ENCODE measurements at places on chromosomes 2 and 18.

DNA sequence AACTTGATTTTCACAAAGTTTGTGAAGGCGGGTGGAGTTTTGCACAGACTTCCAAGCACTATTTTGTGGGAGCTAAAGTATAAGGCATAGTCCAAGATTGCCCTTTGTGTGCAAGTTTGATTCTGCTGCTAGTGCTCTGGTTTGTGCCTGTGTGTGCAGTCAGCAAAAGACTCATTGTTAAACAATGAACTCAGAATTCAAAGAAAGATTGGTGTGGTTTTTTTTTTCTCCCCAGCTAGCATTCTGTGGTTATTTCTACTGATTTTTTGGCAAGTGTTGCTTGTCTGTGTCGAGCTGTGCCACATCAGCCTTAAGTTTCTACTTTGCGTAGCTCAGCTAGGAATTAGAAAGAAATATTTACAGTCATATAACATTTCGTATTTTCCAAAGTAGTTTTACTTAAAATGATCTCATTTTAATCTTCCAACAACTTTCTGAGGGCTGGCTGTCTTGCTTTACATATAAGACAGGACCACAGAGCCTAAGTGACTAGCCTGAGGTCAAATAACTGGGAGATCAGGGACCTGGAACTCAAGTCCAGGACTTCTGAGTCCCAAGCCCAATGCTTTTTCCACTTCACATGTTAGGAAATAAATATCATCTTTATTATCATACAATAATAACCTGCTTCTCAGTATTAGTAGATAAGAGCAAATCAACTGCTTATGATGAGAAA is 69.8 kb downstream of the BABAM2 start:
- peak; percentile 27 for DNase-seq

DNA sequence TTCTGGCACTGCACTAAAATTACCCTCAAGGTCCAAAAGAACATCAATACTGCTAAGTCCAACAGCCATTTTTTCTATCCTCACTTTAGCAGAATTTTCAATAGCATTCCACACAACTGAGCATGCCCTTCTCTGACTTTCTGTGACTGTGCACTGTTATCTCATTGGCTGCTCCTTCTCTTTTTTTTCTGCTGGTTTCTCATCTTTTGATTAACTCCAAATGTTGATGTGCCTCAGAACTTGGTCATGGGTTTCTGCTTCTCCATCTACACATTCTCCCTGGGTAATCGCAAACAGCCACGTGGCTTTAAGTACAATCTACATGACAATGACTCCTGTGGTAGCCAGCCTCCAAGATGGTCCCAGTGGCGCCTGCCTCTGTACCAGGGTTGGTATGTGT is 75.0 kb upstream of the CD226 start:
- no peak for DNase-seq

GRCh38 chr2:80548469-80548868 is 243.9 kb upstream of the LRRTM1 start:
- DNase-seq, result no peak

DNA sequence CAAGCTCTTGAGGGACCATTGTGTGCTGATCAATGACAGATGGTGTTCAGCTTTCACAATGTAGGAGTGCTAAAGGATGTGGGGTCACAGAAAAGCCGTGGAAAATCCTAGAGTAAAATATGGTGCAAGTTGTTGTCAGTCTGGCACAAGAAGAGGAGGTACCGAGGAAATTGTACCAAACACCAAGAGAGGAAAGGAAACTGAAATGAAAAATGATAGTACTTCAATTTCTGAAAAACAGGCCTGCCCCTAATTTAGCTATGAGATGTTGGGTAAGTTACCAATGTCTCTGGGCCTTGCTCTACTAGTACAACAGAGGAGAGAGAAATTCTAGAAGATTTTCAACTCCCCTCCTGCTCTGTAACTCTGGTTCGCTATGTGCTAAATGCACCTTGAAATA is 78.8 kb upstream of the PELI1 start:
- no peak for DNase-seq

- DNase-seq, result peak; percentile 55
Observed at GRCh38 chr2:36408198-36408703, 52.7 kb downstream of the CRIM1 start.

- DNase-seq, result no peak
Observed at GRCh38 chr18:62287781-62288664, 37.1 kb upstream of the TNFRSF11A start.

GRCh38 chr18:9735238-9735637 is 27.1 kb downstream of the RAB31 start:
- DNase-seq, result no peak

DNA sequence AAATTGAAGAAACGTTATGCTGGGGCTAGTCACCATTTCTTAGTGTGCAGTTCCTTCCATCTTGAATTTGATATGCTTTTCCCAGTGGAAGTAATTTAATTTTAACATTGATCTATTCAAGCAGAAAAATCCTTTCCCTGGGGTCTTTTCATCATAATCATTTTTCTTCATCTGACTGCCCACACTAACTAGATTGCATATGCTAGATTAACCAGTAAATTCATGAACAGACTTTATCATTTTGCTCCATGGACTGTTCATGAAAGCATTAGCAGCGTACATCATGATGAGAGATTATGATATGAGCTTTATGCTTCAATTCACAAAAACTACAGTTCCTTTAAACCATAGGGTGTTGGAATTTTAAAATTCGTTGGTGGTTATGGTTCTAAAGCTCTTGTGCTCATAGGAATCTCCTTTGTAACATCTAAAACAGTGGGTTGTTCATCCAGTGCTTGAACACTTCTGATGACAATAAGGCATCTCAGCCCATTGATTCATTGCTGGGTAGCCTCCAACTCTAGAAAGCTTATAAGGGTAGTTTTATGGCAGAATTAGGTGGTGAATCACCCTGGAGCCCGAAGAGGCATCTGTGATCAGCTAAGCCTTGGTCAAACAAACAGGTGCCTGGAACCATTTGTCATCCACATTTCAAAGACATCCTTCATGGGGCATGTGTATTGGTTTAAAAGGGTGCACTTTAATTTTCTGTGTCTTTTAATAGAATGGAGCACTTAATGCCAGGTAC is 77.2 kb upstream of the NDUFV2 start:
- no peak for DNase-seq

DNA sequence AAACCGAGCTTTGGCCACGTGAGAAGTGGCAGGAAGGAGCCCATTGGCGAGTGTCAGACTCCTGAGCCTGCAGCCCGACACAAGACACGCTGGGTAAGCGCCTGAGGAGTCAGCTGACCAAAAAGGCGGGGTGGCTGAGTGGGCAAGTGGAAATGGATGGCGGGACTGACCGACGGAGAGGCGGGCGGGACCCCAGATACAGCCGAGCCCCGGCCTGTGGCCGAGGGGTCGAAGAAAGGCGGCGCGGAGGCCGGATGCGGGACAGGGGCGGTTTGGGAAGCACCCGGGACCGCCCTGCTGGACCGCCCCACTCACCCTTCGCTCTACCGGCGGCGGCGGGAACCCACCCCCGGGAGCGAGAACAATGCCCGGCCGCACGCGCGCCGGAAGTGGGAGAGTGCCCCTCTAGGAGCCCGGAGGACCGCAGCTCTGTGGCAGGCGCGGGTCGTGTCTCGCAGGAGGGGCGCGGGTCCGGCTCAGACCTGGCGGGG is 22.8 kb downstream of the ZSCAN30 start:
- DNase-seq, result peak; percentile 90

DNA sequence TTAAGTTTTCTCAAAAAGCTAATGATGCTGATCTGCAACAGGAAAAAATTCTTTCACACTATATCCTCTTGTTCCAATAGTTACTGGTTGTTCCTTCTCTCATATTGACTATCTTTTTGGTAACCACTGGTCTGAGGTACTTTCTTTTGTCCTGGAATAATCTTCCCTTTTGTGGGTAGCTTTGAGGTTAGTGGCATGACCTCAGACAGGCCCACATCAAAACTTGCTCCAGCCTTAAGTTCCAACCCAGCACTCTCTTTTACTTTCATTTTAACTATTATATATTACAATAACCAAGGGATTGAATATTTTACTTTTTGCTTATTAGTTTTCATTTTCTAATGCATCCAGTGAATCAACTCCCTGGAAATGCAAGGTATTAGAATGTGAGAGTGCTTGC is 9.5 kb downstream of the REG1A start:
- no peak for DNase-seq

DNA sequence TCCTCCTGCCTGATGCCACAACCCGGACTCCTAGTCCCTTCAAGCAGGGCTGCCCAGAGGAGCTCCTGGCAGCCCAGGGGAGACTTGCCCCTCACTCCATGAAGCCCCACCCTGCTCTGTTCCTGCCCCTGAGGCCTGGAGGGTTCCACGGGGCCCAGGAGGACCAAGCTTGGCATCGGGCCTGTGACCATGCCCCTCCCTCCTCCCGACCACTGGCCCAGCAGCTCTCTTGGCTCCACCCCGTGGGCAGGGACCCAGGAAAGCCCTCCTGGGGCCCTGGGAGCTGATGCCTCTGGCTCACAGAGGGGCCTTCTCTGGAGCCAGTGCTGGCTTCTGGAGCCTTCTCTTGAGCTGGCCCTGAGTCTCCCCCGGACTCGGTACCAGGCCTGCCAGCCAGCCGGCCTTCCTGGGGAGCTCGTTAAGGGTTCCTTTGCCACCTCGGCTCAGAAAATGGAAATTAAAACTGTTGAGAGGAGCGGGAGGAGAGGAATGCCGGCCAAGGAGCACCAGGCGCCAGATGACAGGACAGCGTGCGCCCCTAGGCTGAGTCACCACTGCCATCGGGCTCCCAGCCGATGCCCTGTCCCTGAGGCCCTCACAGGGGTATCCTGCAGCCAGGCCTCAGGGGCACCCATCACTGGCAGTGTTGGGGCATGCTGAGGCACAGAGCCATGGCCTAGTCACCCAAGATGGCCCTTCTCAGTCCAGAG is 40.6 kb upstream of the SNED1 start:
- no peak for DNase-seq

DNA sequence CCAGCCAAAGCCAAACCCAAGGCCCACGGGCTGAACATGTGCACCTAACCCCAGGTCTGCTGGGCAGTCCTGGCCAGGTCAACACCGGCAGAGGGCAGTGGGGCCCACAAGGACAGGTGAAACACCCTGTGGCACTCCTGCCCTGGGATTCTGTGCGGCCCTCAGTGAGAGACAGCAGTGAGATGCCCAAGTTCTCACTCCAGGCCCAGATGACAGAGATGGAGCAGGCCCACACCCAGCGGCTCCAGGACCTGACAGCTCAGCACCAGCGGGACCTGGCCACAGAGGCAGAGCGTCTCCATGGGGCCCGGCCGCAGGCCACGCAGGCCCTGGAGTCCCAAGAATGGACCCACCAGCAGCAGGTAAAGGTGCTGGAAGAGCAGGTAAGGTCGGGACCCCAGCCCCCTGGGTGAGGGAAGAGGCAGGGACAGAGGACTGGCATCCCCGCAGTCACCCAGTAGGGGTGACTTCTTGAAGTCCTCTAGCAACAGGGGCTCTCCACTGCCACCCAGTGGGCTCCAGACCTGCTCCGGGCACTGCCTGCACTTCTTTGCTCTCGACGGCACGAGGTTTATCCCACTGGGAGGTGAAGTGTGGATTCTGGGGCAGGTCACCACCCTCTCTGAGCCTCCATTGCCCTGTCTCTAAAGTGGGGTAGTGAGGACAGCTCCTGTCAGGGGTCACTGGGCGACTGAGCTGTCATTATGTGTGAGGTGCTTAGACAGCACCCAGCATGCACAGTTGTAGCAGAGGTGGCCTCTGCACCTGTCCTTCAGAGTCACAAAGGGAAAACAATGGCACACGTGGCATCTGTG is 8.8 kb upstream of the SNED1 start:
- no peak for DNase-seq

GRCh38 chr2:19185086-19185485 is 173.3 kb downstream of the OSR1 start:
- DNase-seq, result no peak

DNA sequence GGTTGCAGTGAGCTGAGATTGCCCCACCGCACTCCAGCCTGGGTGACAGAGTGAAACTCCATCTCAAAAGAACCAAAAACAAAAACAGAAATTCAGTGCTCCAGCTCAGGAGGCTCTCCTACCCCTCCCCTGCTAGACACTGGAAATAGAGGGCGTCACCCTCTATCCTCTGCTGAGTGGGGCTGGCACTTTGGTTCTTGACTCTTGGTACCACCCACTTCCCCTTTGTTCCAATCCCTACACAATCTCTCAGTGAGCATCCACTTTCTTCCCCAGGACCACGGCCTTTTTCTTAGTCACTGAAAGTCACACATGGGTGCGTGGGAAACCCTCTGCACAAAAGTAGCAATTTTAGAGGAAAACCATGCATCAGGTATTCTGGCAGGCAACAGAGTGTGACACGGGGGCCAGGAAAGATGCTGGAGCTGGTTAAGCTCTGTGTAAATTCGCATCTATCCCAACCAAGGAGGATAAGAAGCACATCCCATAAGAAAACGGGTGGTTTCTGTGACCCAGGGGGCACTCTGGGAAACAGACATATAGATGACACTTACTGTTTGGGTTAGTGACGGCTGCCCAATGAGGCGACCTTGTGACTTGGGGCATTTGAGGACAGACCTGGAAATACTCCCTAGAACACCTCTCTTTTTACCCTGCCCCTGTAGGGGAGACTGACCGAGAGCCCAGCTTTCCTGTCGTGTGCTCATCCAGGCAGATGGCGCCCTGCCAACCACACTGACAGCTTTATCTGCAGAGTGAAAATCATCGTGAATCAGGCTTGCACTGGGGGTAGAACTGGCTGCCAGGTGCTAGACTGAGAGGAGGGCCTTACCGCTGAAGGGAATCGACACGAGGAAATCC is 7.7 kb downstream of the HJURP start:
- no peak for DNase-seq

DNA sequence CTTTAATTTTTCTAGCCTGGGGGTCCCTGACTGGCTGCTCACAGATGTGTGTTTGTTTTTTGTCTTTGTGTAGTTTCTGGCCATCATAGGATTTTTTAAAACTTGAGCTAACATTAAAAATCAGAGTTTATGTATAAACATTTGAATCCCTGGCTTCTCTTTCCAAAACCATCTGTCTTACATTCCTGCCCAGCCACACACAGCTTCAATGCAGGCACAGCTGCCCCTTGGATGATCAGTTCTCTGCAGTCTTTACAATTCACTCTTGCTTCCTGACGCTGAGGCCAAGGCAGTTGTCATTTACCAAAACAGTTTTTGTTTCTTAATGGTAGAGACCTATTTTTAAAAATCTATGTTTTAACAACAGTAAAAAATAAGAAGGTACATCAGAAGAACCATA is 169.2 kb upstream of the LRRTM1 start:
- DNase-seq, result no peak

- DNase-seq, result no peak
Observed at GRCh38 chr2:173238385-173238784, 116.3 kb upstream of the CDCA7 start.

GRCh38 chr18:74198453-74198852 is 50.1 kb downstream of the TIMM21 start:
- DNase-seq, result no peak

DNA sequence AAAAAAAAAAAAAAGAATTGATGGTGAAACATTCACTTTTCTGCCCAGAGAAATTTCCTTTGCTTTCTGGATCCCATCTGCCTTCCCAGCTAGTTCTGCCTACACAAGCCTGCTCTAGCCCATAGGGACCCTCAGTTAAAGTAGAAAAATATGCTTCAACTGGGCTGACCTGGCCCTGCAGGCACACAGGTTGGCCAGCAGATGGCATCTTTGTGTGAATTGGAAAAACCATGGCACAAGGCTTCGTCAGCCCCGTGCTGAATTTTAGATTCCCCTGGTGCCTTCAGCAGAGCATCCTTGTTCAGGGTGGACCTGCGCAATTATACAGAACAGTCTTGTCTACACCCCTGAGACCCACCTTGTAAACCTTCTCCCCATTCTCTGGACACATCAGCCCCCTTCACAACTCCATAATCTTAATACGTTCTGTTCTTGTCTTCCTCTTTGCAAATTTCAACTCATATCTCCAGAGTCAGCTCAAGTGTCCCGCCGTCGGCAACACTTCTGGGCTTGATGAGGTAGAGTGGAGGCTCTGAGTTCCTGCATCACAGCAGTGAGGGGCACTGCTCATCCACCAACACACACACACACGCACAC is 114.5 kb downstream of the INSIG2 start:
- peak; percentile 56 for DNase-seq

All from muscle of back (tissue), 13 donors.